Dermis blood vessel endothelial cell (primary cell): ENCODE measurements at places on chromosomes 7 and 10. TPM values are rescaled to one million over a fixed set of nuclear protein-coding genes. Genes with fewer than 3 reads are reported as not detected.

The EVX1 gene
- total RNA-seq: not detected in 2 replicates

DNA sequence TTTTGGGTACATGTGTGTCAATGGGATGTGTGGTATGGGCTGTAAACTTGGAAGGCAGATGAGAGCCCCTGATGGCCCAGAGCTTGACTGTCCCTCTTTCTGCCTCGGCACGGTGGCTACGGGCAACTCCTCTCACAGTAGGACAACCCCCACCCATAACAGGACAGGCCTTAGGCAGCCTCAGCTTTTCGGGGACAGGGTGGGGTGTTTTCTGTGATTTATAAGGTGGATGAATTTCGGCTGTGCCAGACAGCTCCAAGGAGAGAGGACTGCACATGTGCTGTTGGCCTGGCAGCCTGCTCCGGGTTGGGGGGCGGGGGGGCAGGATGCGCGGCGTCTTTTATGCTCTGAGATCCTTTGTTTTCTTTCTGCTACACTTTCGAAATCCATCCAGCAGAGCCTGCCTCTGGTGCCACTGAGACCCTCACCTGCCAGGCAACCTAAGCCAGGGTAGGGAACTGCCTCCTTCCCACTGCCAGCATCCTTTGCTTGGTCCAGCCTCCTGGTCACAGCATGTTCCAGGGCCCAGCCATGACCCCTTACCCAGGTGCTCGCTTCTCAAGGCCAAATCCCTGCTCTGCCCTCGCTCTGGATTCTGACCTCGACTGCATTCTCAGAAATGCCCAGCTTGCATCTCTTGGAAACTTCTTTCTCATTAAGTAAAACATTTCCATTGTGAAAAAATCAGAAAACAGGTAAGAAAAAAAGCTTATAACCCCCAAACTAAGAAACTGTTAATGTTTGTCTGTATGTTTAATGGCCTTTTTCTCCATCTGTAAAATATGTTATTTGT, 15.4 kb upstream of the BTBD16 start:
- DNase-seq: no peak

DNA sequence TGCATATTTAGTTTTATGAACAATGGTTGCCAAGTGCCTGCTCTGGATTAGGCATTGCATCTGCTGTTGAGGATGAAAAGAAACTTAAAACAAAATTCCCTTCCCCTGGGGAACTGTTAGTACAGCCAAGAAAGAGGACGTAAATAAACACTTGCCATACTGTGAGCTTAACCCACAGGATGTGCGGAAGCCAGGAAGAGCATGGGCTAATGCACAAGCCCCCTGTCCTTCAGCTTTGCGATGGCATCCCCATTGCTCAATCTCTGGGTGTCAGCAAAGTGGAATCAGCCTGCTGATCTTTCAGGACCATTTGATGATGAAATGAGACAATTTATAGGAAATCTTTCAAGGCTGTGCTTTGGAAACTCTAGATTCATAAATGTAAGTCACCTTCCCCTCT, 399.9 kb upstream of the IGFBP3 start:
- peak; percentile 14 for DNase-seq

DNA sequence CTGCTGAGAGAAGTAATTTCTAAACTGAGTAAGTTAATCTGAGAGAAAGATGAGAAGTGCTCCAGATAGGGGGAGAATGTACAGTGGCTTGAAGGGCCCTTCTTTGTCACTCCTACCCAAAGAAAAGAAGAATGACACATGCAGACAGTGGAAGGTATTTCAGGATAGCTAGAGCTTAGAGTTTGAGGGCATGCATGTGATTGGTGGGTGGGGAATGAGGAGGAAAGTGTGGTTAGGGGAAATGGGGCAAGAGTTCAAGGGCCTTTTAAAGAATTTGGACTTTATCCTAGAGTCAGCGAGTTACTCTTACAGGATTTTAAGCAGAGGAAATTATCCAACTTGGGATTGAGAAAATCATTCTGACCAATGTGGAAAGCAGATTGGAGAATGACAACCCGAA, 50.0 kb downstream of the ANLN start:
- no peak for DNase-seq

- DNase-seq: no peak
Observed at GRCh38 chr10:79264942-79265341, 82.3 kb upstream of the PPIF start.

The C10orf53 gene
- not detected in 2 replicates for total RNA-seq

- DNase-seq: no peak
Observed at GRCh38 chr10:68139448-68140272, 30.4 kb downstream of the MYPN start.

GRCh38 chr7:16846601-16847165, 35.1 kb downstream of the AGR3 start:
- DNase-seq: no peak

- DNase-seq: no peak
Observed at GRCh38 chr10:132100556-132101349, 35.0 kb downstream of the JAKMIP3 start.

- no peak for DNase-seq
Observed at GRCh38 chr7:115658223-115658622, 372.3 kb downstream of the TFEC start.

- DNase-seq: no peak
Observed at GRCh38 chr7:2886391-2886790, 42.3 kb upstream of the GNA12 start.

The ENTPD1 gene
- 32.2 and 54.4 TPM in 2 replicates for total RNA-seq

The ZNF679 gene
- total RNA-seq: not detected in 2 replicates

The IGF2BP3 gene
- 13.4 and 41.5 TPM in 2 replicates for total RNA-seq

The PTPRZ1 gene
- total RNA-seq: under 0.01 TPM in 2 replicates

- DNase-seq: no peak
Observed at GRCh38 chr10:117616179-117616578, 73.6 kb downstream of the EMX2 start.

DNA sequence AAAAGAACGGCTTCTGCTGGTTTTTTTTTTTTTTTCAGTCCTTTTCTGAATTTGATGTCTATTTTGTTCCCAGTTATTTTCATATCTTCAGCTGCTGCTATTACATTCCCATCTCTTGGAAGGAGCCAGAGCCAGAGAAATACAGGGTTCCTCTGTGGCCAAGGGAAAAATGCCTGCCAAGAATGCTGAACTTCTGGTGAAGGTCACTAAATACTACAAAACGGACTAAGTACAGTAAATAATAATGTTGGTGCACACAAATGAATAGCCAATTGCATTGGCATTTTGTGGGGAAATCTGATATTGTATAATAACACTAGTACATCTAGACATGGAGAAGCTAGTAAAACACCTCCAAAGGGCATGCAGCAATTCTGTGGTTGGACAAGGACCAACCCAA, 56.3 kb upstream of the ZEB1 start:
- DNase-seq: no peak

The LOXL4 gene
- 0.68 and 0.88 TPM in 2 replicates for total RNA-seq

- no peak for DNase-seq
Observed at GRCh38 chr10:75165684-75166622, 44.6 kb upstream of the VDAC2 start.

DNA sequence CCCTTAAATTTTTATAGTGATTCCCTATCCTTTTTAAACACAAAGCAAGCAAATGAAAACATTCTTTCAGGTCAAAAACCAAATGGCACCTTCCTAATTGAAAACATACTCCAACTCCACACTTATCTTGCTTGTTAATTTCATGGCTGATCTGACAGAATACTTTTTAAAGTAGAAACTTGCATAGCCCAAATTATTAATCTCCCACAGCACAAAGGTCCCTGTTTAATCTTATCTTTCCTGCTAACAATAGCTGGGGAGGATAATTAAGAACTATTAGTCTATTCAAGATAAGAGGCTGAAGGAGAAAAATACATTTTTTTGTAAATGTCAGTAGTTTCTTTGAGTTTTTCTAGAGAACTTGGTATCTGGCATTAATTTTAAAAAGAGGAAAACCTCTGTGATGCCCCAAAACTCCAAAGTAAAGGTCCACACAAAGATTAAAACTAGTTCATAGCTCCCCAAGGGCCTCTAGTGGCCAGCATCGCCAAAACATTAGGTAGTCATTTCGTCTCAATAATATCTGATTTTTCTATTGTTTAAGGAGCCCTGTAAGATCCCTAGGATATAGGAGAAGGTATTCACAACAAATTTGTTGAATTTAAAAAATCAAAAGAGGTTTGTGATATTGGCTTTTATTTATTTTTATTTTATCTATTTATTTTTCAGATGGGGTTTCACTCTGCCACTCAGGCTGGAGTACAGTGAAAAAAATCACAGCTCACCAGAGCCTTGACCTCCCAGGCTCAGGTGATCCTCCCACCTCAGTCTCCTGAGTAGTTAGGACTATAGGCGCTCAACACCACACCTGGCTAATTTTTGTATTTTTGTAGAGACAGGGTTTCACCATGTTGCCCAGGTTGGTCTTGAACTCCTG, 14.7 kb downstream of the CDNF start:
- peak; percentile 74 for DNase-seq

The CAMK2B gene
- total RNA-seq: 0.09 and 0.17 TPM in 2 replicates

DNA sequence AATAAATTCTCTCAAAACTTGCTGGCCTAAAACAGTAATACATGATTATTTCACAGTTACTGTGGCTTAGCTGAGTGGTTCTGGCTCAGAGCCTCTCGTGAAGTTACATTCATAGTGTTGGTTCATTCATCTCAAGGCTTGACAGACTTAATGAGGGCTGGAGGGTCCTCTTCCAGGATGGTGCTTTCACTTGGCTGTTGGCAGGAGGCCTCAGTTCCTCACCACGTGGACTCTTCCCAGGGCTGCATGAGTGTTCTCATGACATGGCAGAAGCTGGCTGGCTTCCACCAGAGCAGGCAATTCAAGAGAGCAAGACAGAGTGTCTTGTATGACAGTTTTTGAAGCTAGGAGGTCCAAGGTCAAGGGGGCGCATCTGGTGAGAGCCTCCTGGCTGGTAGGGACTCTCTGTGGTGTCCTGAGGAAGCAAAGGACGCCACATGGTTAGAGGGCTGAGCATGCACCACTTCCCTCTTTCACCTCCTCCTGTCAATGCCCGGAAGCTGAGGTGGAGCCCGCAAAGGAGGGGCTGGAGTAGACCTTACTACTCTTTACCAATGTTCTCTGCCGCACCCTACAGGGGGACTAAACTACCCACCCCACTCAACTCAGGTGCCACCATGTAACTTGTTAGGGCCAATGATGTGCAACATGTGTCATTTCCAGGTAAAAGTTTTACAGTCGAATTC, 58.2 kb upstream of the YAE1 start:
- no peak for DNase-seq

The DNTT gene
- total RNA-seq: not detected in 2 replicates

- DNase-seq: peak; percentile 41
Observed at GRCh38 chr10:70558871-70559810, 43.4 kb downstream of the PRF1 start.

DNA sequence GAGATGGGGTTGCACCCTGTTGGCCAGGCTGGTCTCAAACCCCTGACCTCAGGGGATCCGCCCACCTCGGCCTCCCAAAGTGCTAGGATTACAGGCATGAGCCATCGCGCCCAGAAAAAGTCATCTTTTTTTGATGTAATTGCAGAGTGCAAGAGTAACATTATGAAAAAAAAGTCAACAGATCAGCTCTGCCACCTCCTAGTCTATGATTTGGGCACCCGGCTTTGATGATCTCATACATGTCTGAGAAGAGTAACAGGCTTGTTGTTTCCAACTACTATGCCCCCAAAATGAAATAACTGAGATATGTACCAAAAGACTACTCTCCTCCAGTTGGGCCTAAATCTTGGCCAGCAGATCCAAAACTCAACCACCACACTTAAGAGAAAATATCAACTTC, 40.8 kb downstream of the VOPP1 start:
- no peak for DNase-seq
